Fibroblast of lung (primary cell): ENCODE measurements at places on chromosomes 5 and 9. TPM values are rescaled to one million over a fixed set of nuclear protein-coding genes. Genes with fewer than 3 reads are reported as not detected.

The AHRR gene
- 6.2 and 26.4 TPM in 2 replicates for total RNA-seq

The PROB1 gene
- total RNA-seq: 0.77 and 1.5 TPM in 2 replicates

The WDR31 gene
- total RNA-seq: 3.1 and 4.0 TPM in 2 replicates

The CAST gene
- 153 and 203 TPM in 2 replicates for total RNA-seq

The CSNK1A1 gene
- 522 and 674 TPM in 2 replicates for total RNA-seq

The PCDHA9 gene
- 0.26 and 0.33 TPM in 2 replicates for total RNA-seq

The SLC9A3 gene
- total RNA-seq: 0.50 and 0.51 TPM in 2 replicates

The ARSI gene
- 5.9 and 8.5 TPM in 2 replicates for total RNA-seq

The SWI5 gene
- total RNA-seq: 35.4 and 35.7 TPM in 2 replicates

The SVEP1 gene
- 76.3 and 96.9 TPM in 2 replicates for total RNA-seq

The ACOT12 gene
- 0.26 and 2.0 TPM in 2 replicates for total RNA-seq

The CTXN3 gene
- not detected in 2 replicates for total RNA-seq

The BSPRY gene
- total RNA-seq: not detected in 2 replicates

The HMCN2 gene
- under 0.01 TPM in 2 replicates for total RNA-seq

The ZNF79 gene
- 12.6 and 15.0 TPM in 2 replicates for total RNA-seq

The ANKRD34B gene
- total RNA-seq: not detected in 2 replicates

The FOXD4 gene
- total RNA-seq: 0.17 and 0.26 TPM in 2 replicates

The CCDC192 gene
- total RNA-seq: not detected in 2 replicates

The LECT2 gene
- total RNA-seq: not detected in 2 replicates

The PRDM12 gene
- total RNA-seq: not detected in 2 replicates

The MTAP gene
- 27.6 and 28.8 TPM in 2 replicates for total RNA-seq
